ENCODE measurements at places on chromosomes 7 and 10. TPM values are rescaled to one million over a fixed set of nuclear protein-coding genes. Genes with fewer than 3 reads are reported as not detected.

DNA sequence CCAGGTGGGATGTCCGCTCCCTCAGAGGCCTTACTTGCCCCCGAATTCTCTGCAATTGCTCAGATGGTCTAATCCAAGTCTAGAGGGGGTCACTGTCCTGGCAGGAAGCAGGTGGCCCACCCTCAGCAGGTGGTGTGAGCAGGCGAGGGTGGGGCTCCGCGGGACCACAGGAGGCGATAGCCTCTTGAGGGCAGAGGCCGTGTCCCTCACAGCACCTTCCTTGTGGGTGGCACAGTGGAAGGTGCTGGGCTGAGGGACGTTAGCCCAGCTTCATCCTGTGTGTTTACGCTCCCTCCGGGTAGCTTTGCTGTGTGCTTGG is 38.3 kb upstream of the INPP5A start:
- no peak for DNase-seq

DNA sequence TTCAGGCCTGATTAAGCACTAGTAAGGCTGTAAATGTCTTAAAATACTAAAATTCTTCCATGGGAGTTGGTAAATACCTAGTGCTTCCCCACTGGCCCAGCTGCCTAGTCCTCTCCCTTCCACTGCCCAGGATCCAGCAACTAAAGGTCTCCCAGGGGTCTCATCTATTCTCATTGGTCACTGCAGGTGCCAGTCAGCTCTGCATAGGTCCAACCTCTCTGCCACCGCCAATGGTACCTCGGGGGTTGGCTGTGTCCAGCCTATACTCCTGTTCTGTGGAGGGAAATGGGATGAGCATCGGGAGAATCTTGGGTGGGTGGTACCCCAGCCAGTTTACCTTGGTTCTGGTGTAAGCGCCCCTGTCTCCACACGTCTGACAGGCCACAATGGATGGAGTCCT is 6.1 kb upstream of the CREB5 start:
- no peak for DNase-seq

- no peak for DNase-seq
These were observed 15.6 kb downstream of the CPED1 start for GRCh38 chr7:121003986-121004685.

IRF5 gene
- 20.5 TPM for total RNA-seq

DNA sequence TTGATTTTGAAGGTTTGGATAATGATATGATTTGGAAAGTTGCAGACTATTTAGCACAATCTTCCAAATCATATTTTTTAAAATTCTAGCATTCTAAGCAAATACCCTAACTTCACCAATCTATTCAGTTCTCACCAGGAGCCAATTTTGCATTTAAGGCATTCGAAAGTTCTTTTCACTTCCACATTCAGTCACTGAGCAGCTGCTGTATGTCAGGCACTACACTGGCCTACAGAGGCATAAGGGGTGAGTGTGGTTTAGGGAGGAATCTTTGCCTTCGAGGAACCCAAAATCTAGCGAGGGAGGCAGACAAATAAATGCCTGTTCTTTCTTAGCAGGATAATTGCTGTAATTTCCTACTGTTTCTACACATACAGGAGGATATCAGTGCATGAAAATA is 10.7 kb upstream of the UCN3 start:
- no peak for DNase-seq

PRKRIP1 gene
- total RNA-seq: 24.6 TPM
